Brain (organoid and tissue), 16 donors: ENCODE measurements at places on chromosomes 7 and 10. TPM values are rescaled to one million over a fixed set of nuclear protein-coding genes. Genes with fewer than 3 reads are reported as not detected.
A peak's percentile ranks its signal among the peaks of the same experiment; 100 is the strongest.

The NANOS1 gene
- polyA plus RNA-seq, result 2.8 TPM

The RBP3 gene
- polyA plus RNA-seq, result not detected

The HOXA11 gene
- polyA plus RNA-seq, result 20.1 TPM

The ASZ1 gene
- polyA plus RNA-seq, result not detected

The FAM25A gene
- not detected for polyA plus RNA-seq

The NEUROD6 gene
- polyA plus RNA-seq, result 2.6 TPM

The GDF2 gene
- polyA plus RNA-seq, result not detected

The OR2A42 gene
- polyA plus RNA-seq, result not detected

The UNCX gene
- polyA plus RNA-seq, result not detected

The ATP6V0A4 gene
- 0.27 TPM for polyA plus RNA-seq

The PAPOLB gene
- not detected for polyA plus RNA-seq

DNA sequence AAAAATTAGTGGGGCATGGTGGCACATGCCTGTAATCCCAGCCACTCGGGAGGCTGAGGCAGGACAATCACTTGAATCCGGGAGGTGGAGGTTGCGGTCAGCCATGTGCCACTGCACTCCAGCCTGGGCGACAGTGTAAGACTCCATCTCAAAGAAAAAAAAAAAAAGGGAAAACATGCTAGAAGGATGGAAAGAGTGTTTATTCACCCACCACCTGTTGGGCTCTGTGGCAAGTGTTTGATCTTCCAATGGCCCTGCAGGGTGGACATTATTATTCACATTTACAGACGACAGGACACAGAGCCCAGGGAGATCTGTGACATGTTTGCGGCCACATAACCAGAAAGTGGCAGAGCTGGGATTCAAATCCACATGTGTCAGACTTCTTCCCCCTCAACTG, 33.2 kb upstream of the SMARCD3 start:
- no peak for DNase-seq

- no peak for DNase-seq
Observed at GRCh38 chr7:23335621-23336020, 36.5 kb downstream of the MALSU1 start.

GRCh38 chr10:458421-458851, 231.0 kb downstream of the DIP2C start:
- no peak for DNase-seq

- no peak for DNase-seq
Observed at GRCh38 chr10:43113201-43114087, 24.8 kb upstream of the CSGALNACT2 start.

DNA sequence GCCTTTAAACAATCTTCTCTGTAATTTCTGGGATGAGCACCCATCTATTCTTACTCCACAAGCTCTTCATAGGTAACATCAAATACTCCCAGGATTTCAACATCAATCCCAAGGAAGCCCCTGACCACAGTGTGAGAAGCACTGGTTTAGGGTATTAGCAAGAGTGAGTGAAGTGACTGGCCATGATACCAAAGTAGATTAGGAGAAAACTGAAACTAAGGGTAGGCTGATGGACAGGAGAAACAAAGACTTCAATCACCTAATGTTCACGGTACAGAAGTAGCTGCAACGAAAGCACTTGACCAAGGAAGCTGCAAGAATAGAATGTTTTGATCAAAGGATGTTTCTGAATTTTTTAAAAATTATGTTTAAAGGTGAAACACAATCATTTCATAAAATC, 49.8 kb downstream of the LMBR1 start:
- no peak for DNase-seq

- DNase-seq, result no peak
Observed at GRCh38 chr7:128000854-128001265, 30.4 kb downstream of the LRRC4 start.

- DNase-seq, result no peak
Observed at GRCh38 chr10:110544958-110545537, 22.4 kb upstream of the SMC3 start.

DNA sequence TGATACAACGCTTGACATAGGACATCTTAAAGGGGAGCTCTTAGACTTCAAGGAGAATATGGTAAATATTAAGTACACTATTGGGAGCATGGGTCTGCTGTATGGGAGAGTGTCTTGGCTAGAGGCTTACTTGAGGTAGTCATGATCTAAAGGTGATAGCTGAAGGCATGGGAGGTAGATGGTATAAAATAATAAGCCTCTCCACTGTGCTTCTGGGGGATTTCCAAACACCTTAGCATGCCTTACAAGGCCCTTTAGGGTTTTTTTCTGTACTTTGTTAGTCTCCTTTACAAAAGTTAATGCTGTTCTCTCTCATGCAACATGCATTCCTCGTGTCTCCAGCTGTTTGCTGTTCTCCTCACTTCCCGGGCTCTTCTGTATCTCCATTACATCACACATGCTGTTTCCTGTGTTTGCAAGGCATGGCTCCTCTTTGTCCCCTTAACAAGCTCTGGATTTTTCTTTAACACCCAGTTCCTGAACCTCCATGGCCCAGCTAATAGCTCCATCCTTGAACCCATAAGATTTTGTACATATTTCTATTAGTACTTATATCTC, 449.7 kb downstream of the AUTS2 start:
- no peak for DNase-seq

DNA sequence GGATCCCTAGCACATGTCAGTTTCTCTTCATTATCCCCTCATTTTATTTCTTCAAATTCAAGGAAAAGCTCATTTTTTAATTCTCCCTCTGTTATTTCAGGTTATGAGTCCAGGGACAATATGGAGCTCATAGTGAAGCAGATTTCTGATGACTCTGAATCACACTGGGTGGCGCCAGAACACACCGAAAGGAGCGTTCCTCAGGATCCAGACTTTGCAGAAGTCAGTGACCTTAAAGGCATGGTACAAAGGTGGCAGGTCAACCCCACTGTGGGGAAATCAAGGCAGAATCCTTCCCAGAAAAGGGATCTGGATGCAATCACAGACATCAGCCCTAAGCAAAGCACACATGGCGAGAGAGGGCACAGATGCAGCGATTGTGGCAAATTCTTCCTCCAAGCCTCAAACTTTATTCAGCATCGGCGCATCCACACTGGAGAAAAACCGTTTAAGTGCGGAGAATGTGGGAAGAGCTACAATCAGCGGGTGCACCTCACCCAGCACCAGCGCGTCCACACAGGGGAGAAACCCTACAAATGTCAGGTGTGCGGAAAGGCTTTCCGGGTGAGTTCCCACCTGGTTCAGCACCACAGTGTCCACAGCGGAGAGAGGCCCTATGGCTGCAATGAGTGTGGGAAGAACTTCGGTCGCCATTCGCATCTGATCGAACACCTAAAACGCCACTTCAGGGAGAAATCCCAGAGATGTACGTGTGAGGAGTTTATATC, 21.4 kb downstream of the ZKSCAN5 start:
- DNase-seq, result no peak

DNA sequence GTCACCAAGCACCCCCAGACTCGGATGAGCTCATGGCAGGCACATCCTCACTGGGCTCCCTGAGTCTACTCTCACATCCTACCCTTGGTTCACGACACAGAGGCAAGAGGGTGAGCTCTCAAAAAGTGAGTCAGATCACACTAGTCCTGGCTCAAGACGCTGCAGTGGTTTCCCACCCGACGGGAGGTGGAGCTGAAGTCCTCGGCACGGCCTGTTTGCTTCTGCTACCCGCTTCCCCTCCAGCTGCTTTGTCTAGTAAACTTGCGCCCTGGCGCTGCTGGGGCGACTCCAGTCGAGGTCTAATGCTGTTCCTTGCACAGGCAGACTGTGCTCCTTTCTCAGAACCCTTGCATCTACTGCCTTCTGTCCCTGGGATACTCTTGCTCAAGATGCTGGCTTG, 13.5 kb upstream of the SFMBT2 start:
- DNase-seq, result no peak

DNA sequence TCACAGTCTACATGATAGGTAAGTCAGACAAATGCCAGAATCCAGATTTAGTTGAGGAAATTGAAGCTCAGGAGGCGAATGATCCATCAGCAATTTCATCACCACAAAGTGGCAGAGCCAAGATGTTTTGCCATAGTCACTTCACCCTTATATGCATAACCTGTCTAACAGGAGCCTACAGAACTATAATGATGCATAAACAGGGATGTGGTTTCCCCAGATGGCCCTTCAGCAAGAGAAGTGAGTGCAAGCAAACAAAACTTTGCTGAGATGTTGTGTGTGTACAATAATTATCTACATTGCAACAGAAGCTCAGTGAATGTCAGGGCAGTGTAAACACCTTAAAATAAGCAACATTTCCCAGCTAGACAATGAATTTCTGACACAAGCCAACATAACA, 28.6 kb downstream of the PON3 start:
- no peak for DNase-seq

DNA sequence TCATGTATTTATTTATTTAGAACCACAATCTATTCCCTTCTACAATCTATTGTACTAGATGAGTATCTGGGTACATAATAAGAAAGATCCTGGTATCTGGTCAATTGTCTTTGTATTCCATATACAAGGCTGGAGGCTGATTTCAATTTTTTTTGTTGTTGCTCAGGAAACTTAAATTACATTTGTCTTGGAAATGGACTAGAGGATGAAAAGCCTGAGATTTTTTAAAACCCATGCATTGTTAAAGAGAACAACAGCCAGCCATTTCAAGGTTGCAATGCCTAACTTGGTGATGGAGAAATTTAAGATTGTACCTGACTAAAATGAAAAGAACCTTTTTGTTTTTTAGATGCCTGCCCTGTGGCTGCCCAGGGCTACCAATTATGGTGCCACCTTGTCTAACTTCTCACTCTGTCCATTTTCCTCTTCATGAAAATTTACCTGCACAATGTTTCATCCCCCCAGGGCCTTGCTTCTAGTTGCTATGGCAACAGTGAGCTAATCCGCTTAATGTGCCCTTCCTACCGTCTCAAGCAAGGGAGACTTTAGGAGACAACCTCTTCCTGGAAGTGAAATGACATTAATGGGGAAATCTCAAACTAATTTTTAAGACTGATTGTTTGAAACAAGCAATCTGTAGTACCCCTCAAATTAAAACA, 203.7 kb upstream of the PHYHIPL start:
- peak; percentile 90 for DNase-seq

DNA sequence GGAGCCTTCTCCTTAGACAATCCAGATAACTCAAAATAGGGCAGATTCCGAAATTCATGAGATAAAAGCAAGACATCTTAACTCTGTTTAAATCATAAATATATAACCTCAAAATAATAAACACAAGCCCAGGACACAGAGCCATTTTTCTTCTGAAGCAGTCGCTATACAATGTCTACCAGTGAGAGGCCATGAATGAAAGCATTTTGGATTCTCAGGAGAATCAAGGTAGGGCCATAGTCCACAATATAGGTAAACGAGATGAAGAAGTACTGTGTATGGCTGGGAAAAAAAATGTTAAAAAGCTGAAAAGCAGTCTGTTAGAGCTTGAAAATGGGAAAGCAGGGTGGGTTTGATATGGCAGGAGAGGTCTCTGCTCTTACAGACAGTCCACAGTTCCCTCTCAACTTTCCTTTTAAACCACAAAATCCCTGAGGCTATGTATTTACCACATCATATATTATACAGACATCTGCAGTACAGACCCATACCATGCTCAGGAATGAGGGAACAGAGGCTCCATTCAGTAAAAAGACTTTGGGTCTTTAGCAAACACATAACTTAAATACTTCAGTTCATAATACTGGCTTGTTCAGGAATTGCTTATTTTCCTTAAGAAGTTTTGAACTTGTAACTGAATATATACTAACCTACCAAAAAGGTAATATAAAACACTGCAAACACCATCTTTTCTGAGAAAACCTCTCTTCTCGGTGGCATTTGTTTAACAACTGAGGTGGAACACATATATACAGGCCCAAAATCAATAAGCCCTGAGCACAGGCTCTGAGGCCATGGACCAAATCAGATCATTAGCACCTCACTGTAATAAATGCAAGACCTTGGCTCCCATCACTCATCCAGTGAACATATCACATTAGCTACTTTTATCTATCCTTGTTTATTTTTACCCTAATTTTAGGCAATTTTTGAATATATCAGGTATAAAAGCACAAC, 109.3 kb downstream of the SORBS1 start:
- no peak for DNase-seq

- DNase-seq, result no peak
Observed at GRCh38 chr10:115674496-115674895, 581.3 kb downstream of the ATRNL1 start.

DNA sequence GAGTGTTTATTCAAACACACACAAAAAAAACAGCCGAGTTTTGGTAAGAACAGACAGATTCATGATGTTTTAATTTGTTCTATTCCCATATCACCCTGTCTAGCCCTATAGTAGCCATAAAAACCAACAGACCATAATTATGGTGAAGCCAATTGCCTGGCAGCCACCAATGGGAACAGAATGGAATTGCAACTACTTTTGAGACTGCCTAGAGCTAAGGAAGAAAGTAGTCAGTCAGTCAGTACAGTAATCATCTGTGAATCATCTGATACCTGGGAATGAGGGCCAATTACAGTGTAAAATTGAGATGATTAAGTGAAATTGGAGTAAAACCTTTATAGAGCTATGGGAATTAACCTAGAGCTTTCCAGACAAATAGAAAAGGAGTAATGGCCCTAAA, 952.7 kb upstream of the KCND2 start:
- DNase-seq, result no peak

- DNase-seq, result no peak
Observed at GRCh38 chr10:133488354-133488753, 34.6 kb downstream of the SCART1 start.

- no peak for DNase-seq
Observed at GRCh38 chr7:47217570-47218360, 364.1 kb downstream of the TNS3 start.

- DNase-seq, result no peak
Observed at GRCh38 chr10:118501171-118501570, 94.3 kb downstream of the PRLHR start.

GRCh38 chr7:121500360-121501058, 104.4 kb upstream of the FAM3C start:
- no peak for DNase-seq

- DNase-seq, result peak; percentile 86
Observed at GRCh38 chr7:158473221-158473620, 114.4 kb downstream of the PTPRN2 start.

GRCh38 chr10:71957546-71958275, 6.5 kb upstream of the CHST3 start:
- DNase-seq, result peak; percentile 64

- DNase-seq, result no peak
Observed at GRCh38 chr7:15085366-15085765, 182.8 kb upstream of the DGKB start.
